Naive thymus-derived CD4-positive, alpha-beta T cell (primary cell): ENCODE measurements at places on chromosomes 13 and 19.

- no peaks in the 10 kb centered on the region for H3K27me3 ChIP-seq
- DNase-seq: no peak
- H3K27ac ChIP-seq: no peak within 1 kb of the TSS
- no peak within 1 kb of the TSS for H3K4me3 ChIP-seq
- no peaks in the 10 kb centered on the region for H3K36me3 ChIP-seq
- H3K4me1 ChIP-seq: no peaks in the 10 kb centered on the region
These were observed at the start of gene POSTN for GRCh38 chr13:37598597-37598996. TSS of gene POSTN (minus strand) at chr13:37598768. CDS start at chr13:37598726, 42 bp downstream.

DNA sequence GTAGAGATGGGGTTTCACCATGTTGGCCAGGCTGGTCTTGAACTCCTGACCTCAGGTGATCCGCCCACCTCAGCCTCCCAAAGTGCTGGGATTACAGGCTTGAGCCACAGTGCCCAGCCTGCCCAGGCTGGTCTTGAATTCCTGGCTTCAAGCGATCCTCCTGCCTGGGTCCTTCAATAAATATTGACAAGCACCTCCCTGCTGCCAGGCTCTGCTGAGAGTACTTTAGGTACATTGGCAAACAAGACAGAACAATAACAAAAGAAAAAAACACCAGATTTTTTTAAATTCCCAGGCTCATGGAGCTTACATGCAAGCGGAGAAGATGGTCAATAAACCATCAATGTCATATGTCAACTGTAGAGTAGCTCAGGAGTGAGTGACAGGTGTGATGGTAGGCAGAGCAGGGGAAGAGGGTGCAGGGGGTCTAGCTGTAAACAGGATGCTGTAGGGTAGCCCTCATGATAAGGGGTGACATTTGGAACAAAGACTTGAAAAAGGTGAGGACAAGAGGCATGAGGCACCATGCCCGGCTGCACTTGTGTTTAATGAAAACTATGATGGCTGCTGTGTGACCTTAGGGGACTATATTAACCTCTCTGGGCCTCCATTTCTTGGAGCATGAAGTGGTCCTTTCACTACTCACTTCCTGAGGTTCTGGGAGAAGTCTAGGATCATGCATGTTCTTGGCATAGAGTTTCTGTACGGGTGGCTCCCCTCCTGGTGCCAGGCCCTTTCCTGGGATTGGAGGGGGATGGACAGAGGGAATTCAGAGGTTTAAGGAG, 19.6 kb downstream of the SULT2B1 start:
- no peaks in the 10 kb centered on the region for H3K4me1 ChIP-seq
- H3K27me3 ChIP-seq: no peaks in the 10 kb centered on the region
- H3K36me3 ChIP-seq: no peaks in the 10 kb centered on the region
- no peak overlapping the region for H3K4me3 ChIP-seq
- no peak for DNase-seq

DNA sequence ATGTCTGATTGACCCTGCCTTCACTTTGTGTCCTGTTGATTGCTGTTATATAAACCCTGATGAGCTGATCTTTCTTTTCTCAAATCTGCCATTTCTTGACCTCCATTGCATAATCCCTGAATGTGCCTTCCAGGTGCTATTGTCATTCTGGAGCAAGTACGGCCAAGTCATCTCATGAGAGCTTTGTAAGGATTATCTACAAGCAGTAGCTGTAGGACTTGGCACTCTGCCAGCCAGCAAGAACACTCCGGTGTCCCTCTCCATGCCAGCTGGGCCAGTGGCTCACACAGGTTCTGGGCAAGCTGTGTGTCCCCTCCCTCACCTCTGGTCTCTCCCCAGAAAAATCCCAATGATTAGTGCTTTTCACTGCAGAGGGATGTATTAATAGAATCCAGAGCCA, 348.1 kb downstream of the FOXO1 start:
- H3K4me1 ChIP-seq: peaks cover 5% of the 10 kb centered on the region
- no peak for DNase-seq
- no peaks in the 10 kb centered on the region for H3K36me3 ChIP-seq
- H3K4me3 ChIP-seq: no peak overlapping the region
- no peaks in the 10 kb centered on the region for H3K27me3 ChIP-seq
- no peak overlapping the region for H3K27ac ChIP-seq

- H3K4me1 ChIP-seq: peaks cover 13% of the 10 kb centered on the region
- no peaks in the 10 kb centered on the region for H3K27me3 ChIP-seq
- H3K36me3 ChIP-seq: peaks cover 8% of the 10 kb centered on the region
- peak overlapping the region; percentile 97 for H3K27ac ChIP-seq
- no peak for DNase-seq
These were observed 638 bp downstream of the USPL1 start for GRCh38 chr13:30618186-30618929.
